ENCODE measurements at places on chromosomes 12 and 14.

DNA sequence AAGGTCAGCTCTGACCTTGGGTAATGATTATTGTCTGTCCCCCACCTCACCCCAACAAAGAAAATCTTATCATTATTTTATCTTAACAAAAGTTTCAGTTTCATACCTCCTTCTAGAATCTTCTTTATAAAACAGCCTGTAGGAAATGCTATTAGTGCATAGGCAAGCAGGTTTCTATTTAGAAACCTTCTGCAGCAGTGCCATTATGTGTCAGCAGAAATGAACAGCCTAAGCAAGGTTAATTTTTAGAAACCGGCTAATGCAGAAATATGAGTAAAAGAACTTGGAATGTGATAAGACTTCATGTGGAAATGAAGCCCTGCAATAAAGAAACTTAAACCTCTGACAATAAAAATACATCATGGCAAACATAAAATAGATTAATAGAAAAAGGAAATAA lies 814.4 kb downstream of the FSCB start:
- H3K4me3 ChIP-seq = no peak overlapping the region
- DNase-seq = no peak
- no peaks in the 10 kb centered on the region for H3K36me3 ChIP-seq
- H3K27ac ChIP-seq = no peak overlapping the region
- no peaks in the 10 kb centered on the region for H3K27me3 ChIP-seq

DNA sequence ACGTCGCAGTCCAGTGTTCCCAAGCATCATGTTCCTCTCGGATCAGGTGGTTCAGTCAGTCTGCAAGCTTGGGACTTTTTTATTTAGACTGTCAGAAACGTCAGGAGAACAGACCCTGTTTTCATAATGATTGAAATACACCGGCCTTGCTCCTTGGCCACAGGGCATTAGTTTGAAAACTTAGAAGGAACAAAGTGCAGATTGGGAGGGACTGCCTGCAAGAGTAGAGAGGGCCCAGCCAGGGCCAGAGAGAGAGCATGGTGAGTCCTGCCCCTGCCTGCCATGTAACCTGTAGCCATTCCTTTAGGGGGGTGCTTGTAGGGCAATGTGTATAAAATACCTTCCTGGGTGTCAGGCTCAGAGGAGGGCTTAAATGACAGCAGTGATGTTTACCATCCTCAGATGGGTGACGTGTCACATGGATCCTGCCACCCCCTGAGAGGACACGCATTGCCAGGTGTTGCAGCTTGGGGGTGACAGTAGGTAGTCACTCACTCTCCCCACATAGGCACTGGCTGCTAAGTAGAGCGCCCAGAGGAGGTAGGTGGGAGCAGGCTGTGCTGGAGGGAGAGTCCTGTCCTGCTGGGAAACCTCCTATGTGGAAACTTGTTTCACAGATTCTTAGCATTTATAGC lies 45.7 kb downstream of the MMAB start:
- no peak overlapping the region for H3K27ac ChIP-seq
- DNase-seq = no peak
- H3K27me3 ChIP-seq = no peaks in the 10 kb centered on the region
- no peaks in the 10 kb centered on the region for H3K4me1 ChIP-seq
- peaks cover 10% of the 10 kb centered on the region for H3K36me3 ChIP-seq

DNA sequence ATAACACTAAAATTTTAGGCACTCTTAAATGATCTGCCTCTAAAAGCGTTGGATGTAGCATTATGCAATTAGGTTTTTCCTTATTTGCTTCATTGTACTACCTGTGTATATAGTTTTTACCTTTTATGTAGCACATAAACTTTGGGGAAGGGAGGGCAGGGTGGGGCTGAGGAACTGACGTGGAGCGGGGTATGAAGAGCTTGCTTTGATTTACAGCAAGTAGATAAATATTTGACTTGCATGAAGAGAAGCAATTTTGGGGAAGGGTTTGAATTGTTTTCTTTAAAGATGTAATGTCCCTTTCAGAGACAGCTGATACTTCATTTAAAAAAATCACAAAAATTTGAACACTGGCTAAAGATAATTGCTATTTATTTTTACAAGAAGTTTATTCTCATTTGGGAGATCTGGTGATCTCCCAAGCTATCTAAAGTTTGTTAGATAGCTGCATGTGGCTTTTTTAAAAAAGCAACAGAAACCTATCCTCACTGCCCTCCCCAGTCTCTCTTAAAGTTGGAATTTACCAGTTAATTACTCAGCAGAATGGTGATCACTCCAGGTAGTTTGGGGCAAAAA lies 4.1 kb downstream of the CDKN1B start:
- H3K4me3 ChIP-seq = peak overlapping the region; percentile 95
- peak; percentile 42 for DNase-seq
- no peaks in the 10 kb centered on the region for H3K27me3 ChIP-seq
- peaks cover 34% of the 10 kb centered on the region for H3K4me1 ChIP-seq

DNA sequence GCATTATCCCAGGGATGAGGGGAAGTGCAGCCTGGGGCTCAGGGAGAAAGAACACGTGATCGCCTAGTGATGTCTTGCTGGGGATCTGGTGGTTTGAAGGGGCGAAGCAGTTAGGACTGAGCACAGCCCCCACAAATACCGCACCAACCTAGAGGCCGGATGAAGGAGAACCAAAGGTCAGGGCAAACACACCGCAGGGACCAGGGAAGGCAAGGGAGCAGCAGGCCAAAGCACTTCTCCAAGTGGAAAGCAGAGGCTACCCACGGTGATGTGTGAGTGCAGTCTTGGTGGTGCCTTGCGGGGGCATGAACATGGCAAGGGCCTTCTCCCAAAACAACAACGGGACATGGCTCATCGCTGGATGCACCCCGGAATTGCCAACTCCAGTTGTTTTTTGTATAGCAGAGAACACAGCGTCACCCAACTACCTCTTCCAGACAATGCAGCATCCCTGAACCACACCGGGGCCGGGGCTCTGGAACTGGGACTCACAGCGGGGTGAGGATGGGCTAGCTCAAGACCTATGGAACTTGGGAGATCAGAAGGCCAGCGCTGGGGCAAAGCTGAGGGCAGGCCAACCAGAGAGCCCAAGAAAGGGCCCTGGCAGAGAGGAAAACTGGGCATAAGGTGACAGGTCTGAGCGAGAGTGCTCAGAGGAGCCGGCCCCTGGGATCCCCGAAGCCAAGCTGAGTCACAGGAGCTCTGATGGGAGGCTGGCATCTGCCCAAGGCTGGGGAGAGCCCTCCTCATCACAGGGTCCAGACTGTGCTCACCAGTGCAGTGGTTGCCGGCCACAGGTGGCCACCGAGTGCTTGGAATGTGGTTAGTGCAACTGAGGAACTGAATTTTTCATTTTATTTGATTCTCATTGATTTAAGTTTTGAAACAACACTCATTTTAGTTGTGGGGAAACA lies 11.1 kb downstream of the GALNT16 start:
- H3K27ac ChIP-seq = no peak overlapping the region
- peaks cover 1% of the 10 kb centered on the region for H3K27me3 ChIP-seq
- H3K4me3 ChIP-seq = no peak overlapping the region
- H3K36me3 ChIP-seq = no peaks in the 10 kb centered on the region

DNA sequence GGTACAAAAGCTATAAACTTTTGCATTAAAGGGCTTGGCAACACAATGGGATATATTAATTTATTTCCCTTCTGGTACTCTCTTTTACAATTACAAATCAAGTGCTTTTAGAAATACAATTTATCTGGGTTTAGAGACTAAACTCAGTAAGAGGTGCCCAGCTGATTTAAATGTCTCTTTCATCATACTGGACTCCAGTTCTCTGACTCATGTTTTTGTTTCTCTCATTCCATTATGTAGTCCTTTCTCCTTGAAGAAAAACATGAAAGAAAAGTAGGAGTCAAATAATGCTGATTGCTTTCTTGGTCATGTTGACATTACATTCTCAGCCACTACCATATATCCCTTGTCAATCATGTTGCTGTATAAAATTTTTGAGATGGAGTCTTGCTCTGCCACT lies 36.3 kb upstream of the CFL2 start:
- no peak overlapping the region for H3K27ac ChIP-seq
- no peak for DNase-seq
- no peak overlapping the region for H3K4me3 ChIP-seq
- peaks cover 7% of the 10 kb centered on the region for H3K36me3 ChIP-seq

- H3K27me3 ChIP-seq = peaks cover 11% of the 10 kb centered on the region
- H3K36me3 ChIP-seq = no peaks in the 10 kb centered on the region
- DNase-seq = no peak
- no peaks in the 10 kb centered on the region for H3K4me1 ChIP-seq
- no peak overlapping the region for H3K4me3 ChIP-seq
- no peak overlapping the region for H3K27ac ChIP-seq
Observed at GRCh38 chr14:88242446-88242845, 80.6 kb downstream of the KCNK10 start.

DNA sequence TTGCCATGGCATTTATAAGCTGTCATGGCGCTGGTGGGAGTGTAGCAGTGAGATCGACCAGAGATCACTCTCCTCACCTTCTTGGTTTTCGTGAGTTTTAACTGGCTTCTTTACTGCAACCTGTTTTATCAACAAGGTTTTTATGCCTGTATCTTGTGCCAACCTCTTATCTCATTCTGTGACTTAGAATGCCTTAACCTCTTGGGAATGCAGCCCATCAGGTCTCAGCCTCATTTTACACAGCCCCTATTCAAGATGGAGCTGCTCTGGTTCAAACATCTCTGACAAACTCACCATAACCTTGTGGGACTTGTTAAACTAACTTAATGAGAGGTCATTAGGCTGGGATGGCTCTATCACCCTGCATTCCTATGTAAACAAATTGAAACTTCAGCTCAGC lies 151.3 kb downstream of the CAND1 start:
- no peaks in the 10 kb centered on the region for H3K36me3 ChIP-seq
- no peak overlapping the region for H3K4me3 ChIP-seq
- no peaks in the 10 kb centered on the region for H3K4me1 ChIP-seq
- DNase-seq = no peak

GRCh38 chr12:59927032-59927431 lies 331.2 kb downstream of the SLC16A7 start:
- peaks cover 1% of the 10 kb centered on the region for H3K27me3 ChIP-seq
- no peak for DNase-seq
- no peaks in the 10 kb centered on the region for H3K4me1 ChIP-seq

DNA sequence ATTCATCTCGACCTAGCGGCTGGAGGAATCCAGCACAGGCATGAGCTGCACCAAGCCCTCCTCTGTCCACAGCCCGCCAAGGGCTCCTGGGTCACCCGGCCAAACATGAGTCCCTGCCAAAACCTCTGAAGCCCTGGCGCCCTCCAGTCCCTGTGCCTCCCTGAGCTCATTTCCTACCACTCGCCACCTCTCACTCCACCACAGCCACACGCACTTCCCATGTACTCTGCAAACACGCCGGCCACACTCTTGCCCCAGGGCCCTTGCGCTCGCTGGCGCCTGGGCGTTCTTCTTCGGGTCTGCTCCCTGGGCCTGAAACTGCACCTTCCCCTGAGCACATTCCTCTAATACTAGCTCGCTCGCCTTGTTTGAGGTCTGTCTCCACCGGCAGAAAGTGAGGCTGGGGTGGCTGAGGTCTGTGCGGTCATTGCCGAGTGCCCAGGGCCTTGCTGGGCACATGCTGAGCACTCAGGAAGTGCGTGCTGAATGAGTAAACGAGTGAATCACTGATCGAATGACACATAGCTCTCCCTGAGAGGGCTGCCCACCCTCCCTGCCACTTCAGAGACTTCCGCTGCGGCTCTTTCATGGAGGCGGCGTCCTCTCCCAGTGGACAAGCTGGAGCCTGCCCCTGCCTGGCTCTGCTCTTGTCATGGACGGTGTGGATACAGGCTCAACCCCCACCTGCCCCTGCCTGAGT lies 33.7 kb upstream of the DLK1 start:
- DNase-seq = no peak
- no peaks in the 10 kb centered on the region for H3K36me3 ChIP-seq
- no peaks in the 10 kb centered on the region for H3K4me1 ChIP-seq
- H3K27ac ChIP-seq = no peak overlapping the region
- no peak overlapping the region for H3K4me3 ChIP-seq
